ENCODE measurements at places on chromosomes 2 and 18. TPM values are rescaled to one million over a fixed set of nuclear protein-coding genes. Genes with fewer than 3 reads are reported as not detected.

GRCh38 chr2:112939425-112939824, 28.5 kb downstream of the IL37 start:
- DNase-seq: no peak

DNA sequence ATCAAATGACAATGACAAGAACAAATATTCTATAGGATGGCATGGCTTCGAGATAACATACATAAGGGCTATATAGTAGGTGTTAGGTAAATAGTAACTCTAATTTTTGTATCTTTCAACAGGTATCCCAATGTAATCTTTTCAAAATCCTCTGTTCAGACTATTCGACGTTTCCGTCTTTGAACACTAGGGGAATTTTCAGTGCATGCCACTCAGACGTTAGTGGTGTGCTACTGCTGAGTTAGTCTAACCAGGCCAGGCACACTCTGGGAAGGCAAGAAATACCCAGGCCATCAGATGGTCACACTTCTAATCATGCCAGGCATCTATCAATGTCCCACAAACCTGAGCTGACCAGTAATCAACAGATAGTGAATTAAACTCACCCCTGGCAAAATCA, 14.6 kb upstream of the CREG2 start:
- DNase-seq: no peak

DNA sequence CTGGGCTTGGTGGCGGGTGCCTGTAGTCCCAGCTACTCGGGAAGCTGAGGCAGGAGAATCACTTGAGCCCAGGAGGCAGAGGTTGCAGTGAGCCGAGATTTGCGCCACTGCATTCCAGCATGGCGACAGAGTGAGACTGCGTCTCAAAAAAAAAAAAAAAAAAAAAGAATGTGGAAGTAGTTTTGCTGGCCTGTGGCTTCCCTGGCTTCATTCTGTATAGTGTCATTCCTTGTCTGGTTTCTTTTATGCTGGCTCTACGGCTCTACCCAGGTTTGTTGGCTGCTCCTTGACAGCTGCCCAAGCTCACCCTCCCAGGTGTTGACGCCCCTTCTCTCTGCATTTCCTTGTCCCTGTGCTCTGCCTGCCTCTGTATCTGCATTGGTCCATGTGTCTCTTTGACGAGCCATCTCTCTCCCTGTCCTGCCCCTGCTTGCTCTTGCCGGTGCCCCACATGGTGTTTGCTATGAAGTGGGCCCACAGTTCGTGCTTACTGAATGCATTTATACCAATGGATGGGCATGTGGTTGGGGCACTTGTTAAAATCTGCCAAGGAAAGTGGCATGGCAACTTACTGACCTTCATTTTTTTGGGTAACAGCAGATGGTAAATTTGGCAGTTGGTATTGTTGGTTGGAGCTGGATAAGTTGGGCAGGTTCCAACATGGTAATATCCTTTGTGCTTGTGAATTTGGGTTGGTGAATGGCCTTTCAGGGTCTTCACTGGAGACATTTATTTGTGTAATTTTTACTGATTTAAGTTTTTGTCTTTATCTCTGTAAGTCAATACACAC, 113.9 kb downstream of the MAP4K4 start:
- DNase-seq: no peak

GRCh38 chr2:97738179-97739019, 25.0 kb downstream of the ZAP70 start:
- DNase-seq: no peak

DNA sequence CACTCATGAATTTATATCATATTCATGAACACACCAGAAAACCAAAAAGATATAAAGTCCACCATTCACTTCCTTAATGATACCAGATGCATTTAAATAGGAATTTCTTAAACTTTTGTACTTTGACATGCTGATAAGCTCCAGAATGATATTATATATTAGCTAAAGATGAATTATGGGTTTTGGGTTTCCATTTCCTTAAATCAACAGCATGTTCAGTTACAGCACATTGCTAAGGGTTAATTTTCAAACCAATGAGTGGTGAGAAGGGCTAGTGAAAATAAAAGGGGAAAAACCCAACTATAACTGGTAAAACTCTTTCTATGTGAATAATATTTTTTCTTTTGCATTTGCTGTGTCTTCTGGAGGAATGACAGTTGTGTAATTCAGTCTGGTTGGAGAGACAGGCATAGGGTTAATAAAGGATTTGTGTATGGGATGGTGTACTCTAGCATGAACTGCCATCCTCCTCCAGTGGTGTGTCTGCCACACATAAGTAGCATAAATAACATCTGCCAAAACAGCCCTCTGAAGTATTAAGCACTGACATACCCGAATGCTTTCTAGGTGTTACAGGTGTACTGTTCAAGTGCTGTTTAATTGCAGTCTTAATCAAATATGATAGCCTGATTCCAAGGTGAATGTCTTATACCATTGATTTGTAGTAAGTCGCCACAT, 19.3 kb upstream of the CPS1 start:
- DNase-seq: no peak

DNA sequence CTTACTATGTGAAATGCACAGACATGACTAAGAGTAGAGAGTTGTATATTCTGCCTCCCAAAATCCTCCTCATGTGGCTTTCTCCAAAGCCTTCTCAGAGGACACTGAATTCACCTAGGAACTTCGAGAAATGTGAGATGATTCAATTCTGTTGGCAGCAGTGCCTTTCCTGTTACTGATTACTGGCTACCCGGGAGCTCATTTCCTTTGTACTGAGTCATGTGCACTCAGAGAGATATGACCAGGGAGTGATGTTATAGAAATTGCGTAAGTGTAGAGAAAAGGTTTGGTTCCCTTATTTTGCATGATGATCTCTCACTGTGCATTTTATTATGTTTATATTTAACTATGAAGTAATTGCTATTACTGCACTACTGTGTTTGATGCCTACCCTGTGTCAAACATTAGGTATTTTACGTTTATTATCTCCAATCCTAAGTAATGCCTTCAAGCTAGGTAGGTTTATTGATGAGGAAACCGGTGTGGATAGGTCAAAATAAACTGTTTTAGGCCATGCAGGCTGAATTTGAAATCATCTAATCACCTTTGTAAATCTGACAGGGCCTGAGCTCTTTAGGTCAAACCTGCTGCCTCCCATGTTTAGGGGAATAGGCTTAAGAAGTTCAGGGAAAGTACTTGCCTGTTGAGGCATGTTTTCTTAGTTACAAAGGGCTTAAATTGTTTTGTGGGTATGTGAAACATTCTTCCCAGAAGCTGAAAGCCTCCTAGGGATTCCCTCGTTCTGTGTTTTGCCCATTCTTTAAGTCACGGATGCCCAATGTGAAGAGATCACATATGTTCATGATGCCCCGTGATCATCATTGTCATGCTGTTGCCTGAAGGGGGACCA, 86.8 kb downstream of the FMNL2 start:
- peak; percentile 95 for DNase-seq

DNA sequence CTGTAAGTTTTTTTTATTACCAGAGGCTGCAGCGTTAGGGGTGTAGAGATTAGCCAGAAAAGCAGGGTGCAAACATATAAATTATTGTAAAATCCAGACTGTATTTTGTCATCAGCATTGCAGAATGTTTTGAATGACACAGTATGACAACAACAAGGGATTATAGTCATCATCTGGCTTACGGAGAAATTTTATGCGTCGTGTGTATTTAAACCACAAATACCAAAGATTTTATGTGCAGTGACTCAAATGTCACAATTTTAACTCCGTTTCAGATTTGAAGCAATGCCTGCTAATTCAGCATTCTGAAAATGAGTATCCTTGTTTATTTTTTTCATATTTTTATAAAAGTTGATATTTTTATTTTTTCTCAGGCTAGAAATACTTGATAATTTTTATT, 19.4 kb upstream of the TMX3 start:
- DNase-seq: no peak

GPBAR1 gene
- not detected for total RNA-seq
